Hippocampal formation (tissue), 2 donors: ENCODE measurements at places on chromosomes 4 and X.

DNA sequence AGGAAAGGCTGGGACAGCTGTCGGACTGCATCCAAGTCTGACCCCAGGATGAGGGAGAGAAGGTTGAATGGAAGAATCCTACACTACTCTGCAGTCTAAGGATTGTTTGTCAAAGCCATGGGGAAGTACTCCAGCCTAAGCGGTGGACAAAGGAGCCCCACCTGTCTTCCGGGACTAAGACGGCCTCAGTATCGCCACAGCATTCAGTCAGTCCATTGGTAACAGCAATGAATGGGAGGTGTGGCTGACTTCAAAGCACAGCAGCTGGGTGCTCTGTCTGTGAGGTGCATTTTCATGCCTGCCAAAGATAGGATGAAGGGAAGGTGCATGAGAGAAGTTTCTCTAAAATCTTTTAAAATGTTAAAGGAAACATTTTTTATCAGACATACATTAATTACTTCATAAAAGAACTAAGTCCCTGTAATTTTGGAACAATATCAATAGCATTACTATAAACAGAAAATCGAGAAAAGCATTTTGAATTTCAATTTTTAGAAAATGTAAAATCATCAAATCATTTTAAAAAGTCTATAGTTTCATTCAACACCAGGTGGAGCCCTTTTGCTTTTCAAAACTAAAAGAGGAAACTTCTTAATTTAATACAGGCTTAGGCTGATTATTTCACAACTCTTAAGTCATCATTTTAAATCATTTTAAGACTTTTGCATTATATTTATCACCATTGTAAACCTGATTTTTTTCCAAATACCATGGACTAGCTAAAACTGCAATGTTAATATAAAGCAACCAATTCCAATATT lies 27.6 kb upstream of the INTU start:
- no peak for DNase-seq

- no peak for DNase-seq
Observed at GRCh38 chr4:155237567-155237966, 29.1 kb downstream of the NPY2R start.

DNA sequence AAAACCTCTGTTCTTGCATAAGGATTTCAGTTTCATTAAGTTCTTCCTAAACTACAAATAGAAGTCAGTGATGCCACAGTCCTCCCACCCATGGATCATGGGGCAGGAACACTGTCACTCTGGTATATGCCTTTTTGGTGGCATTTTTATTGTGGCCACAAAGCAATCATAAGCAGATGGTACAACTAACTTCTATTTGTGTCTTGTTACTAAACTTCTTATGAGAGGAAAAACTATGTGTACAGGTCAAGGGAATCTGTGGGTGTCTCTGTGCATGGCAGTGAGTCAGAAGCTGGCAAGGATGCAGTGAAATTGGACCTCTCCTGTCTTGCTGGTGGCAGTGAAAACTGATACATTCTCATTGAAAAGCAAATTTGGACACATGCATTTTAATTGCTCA lies 245.0 kb upstream of the GPC4 start:
- no peak for DNase-seq

GRCh38 chr4:52358883-52359321 lies 300.2 kb downstream of the USP46 start:
- no peak for DNase-seq

GRCh38 chrX:9562851-9563250 lies 98.0 kb downstream of the TBL1X start:
- no peak for DNase-seq

- DNase-seq, result no peak
Observed at GRCh38 chr4:25370242-25370641, 6.8 kb upstream of the ANAPC4 start.

DNA sequence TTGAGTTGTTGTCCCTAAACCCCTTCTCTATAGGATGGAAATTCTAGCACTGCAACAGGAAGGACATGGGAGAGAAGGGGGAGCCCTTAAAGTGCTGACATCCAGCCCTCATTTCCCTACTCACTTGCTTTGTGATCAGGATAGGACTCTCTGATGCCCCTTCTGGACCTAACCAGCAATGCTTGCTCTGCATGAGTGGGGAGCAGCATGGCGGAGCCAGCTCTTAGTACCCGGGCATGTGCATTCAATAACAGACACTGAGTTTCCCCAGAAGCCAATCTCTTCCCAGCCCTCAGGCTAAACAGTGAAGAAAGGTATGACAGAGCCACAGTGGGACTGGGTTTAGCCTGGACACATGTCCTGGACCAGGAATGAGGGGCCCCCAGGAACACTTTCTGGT lies 14.0 kb downstream of the SOD3 start:
- no peak for DNase-seq

DNA sequence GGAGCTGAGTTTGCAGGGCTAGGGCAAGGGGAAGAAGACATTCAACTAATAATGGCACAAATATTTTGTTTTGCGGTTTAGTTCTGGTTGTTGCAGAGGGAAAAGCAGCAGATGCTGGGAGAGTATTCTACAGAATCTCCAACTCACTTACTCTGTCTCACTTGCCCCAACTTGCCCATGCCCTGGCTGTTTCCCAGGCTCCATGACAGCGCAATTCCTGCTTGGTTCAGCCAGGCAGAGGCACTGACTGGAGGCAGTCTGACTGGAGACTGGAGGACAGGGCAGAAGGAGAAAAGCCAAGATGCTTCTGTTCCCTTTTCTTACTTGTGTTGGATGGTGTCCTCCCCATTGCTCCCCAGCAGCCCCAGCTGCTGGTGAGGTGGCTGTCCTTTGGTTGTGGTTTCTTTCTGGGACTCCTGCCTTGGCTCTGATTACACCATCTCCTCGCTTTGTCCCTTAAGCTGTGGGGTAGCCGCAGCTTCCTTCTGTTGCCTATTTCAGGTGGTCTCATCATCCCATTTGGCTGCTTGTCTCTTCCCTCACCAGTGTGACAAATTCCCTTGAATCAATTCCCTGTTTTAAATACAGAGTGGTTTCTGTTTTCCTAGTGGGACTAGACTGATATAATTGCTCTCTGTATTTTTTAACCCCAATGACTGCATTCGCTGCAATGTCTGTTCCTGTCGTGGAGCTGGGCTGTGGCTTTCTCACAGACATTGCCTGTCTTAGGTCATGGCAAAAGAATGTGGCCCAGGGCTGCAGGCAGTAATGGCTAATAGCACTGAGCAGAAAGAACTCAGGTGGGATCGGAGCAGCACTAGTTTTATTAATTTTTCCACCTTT lies 24.2 kb upstream of the RASL11B start:
- no peak for DNase-seq

GRCh38 chr4:165542476-165542875 lies 163.7 kb downstream of the CPE start:
- no peak for DNase-seq

DNA sequence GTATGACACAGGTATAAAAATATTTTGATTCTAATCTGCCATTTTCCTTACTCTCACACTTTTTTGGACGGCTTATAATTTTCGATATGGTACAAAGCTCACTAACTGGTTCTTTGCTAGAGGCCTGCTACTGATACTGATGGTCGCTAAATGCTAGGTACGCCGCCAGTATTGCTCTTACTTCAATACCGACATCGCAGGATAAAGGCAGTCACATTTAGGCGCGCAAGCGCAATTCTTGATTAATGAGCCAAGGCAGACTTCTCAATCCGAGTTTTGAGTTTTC lies 557 bp upstream of the USP38 start:
- DNase-seq, result no peak

DNA sequence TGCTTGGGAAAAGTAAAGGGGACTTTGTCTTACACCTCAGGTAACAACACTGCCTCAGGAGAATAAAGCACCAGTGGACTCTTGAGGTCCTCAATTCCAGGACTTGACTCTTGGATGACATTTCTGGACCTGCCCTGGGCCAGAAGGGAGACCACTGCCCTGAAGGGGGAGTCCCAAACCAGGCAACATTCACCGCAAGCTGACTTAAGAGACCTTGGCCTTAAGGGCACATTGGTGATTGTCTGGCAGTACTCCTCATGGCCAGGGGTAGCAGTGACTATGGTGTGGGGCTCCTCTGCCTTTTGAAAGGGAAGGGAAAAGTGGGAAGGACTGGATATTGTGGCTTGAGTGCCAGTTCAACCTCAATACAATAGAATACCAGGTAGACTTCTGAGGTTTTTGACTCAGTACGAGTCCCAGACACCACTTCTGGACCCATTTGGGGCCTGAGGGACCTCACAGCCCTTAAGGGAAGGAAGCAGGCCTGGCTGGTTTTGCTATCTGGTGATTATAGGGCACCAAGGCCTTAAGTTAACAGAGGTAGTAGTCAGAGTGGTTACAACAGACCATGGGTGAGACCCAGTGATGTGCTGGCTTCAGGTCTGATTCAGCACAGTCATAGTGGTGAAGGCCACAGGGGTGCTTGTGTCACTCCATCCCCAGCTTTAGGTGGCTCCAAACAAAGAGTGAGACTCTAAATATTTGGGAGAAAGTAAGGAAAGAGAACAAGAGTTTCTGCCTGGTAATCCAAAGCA lies 121.2 kb upstream of the TET2 start:
- no peak for DNase-seq

- DNase-seq, result no peak
Observed at GRCh38 chr4:57911203-57911602, 801.0 kb upstream of the IGFBP7 start.

DNA sequence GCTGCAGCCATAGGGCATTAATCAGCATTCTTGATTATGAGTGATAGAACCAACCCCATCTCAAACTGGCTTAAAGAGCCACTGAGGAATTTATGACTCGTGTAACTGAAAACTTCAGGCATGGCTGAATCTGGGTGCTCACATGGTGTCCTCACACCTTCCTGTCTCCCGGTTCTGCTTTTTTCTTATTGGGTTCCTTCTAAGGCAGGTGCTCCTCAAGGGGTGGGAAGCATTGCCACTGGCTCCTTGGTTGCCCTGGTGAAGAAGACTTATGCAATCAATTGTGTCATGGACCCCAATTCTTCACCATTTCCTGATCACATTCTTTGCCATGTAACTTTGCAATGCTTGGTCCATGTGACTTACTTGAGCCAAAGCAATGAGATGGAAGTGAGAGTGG lies 4.3 kb upstream of the ZCCHC4 start:
- DNase-seq, result no peak

- DNase-seq, result no peak
Observed at GRCh38 chrX:9878146-9878820, 88.9 kb upstream of the CLDN34 start.

- no peak for DNase-seq
Observed at GRCh38 chr4:185128272-185129119, 14.6 kb upstream of the SLC25A4 start.

GRCh38 chrX:112734290-112734689 lies 54.6 kb upstream of the LHFPL1 start:
- no peak for DNase-seq

- DNase-seq, result no peak
Observed at GRCh38 chrX:41382714-41383645, 49.0 kb downstream of the DDX3X start.

GRCh38 chr4:113534711-113535110 lies 226.8 kb downstream of the CAMK2D start:
- no peak for DNase-seq

DNA sequence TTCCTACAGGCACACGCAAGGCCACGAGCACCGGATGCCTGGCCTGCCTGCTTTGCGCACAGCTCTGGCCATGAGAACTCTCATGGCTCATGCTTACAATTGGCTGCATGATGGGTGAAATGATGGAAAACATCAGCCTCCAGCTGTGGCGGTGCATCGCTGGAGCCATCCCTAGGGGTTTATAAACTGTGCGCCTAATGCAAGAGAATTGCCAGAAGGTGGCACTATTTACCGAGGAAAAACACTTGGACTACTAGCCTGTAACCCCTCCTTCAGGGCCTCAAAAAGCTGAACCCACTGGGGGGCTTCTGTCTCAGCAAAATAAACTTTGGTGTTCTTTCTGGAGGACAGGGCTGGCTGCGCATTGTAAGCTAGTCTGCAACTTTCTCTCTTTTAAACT lies 51.9 kb downstream of the PHKA2 start:
- no peak for DNase-seq

- DNase-seq, result no peak
Observed at GRCh38 chr4:110278127-110278526, 79.7 kb upstream of the ELOVL6 start.

GRCh38 chr4:143270256-143270838 lies 66.3 kb upstream of the GAB1 start:
- no peak for DNase-seq

GRCh38 chr4:165360041-165360695 lies 18.6 kb upstream of the CPE start:
- DNase-seq, result no peak

GRCh38 chr4:151675411-151675971 lies 85.3 kb downstream of the GATB start:
- DNase-seq, result no peak

- no peak for DNase-seq
Observed at GRCh38 chr4:102757681-102758080, 3.1 kb downstream of the MANBA start.

DNA sequence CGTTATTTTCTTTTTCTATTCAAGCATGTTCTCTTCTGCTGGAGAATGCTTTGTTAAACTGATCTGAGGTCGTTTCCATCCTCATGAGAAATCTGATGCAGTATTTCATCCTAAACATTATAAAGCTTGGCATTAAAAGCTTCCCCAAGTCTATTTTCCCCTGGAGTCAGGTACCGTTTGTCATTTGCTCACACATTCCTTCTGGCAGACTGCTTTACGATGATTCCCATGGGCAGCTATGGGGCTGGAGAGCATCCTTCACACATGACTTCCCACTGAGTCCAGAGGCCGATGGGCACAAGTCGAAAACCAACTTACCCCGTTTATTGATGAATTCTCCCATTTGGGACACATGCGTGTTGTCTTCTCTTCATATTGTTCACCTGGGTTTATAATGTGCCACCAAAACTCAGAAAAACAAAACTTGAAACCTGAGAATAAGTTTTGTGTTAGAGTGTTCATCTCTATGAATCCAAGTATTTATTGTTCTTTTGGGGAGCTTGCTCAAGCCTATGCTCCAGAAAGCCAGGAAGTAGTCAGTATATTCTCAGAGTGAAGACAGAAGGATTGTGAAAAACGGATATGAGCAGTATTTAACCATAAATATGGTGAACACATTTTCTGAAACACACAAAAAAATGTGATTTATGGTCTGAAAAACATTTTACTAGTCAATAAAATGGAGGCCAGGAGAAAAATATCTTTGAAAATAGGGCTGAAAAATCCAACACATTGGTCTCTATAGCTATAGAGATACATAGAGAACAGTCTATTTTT lies 298.8 kb upstream of the NOCT start:
- DNase-seq, result no peak

GRCh38 chr4:15042529-15043167 lies 40.4 kb downstream of the CPEB2 start:
- DNase-seq, result no peak

- no peak for DNase-seq
Observed at GRCh38 chr4:115293093-115293462, 179.7 kb upstream of the NDST4 start.
